Transverse colon (tissue), 4 donors: ENCODE measurements at places on chromosomes 4 and X.
A peak's percentile ranks its signal among the peaks of the same experiment; 100 is the strongest.

- DNase-seq = no peak
Measured at GRCh38 chrX:22690116-22690515, 309.6 kb upstream of the DDX53 start.

GRCh38 chr4:1053080-1053661 is 41.7 kb downstream of the FGFRL1 start:
- DNase-seq = no peak

- DNase-seq = no peak
Measured at GRCh38 chrX:108264376-108264775, 172.8 kb downstream of the ATG4A start.

DNA sequence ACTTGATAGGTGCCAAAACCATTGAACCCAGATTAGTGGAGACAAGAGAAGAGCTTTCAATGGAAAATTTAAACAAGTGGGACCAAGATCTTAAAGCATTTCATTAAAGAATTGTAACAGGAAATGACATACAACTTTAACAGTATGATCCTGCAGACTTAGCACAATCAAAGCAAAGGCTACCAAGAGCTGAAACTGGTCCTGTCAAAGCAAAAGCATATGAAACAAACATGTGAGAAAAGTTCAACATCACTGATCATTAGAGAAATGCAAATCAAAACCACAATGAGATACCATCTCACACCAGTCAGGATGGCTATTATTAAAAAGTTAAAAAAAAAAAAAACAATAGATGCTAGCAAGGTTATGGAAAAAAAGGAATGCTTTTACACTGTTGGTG is 425.6 kb downstream of the IL1RAPL1 start:
- DNase-seq = no peak

- DNase-seq = no peak
Measured at GRCh38 chr4:3868211-3869173, 102.3 kb downstream of the ADRA2C start.

DNA sequence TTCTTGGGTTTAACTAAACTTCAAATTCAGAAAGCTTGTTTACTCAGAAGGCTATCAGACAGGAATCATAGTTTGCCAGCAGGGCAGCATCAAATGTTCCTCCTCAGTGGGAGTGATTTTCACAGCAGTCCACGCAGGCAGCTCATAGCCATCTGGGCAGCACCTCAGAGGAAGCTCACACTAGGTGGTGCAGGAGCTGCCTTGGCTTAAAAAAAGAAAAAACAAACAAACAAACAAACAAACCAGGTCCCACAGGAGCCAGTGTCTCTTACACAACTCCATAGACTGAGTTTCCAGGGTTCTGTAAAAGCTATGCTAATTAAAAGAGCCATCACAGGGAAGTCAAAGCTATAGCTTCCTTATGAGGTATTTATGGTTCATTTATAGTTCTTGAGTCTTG is 10.5 kb upstream of the KLHL5 start:
- DNase-seq = no peak

- DNase-seq = no peak
Measured at GRCh38 chr4:46874811-46875210, 34.2 kb downstream of the COX7B2 start.

DNA sequence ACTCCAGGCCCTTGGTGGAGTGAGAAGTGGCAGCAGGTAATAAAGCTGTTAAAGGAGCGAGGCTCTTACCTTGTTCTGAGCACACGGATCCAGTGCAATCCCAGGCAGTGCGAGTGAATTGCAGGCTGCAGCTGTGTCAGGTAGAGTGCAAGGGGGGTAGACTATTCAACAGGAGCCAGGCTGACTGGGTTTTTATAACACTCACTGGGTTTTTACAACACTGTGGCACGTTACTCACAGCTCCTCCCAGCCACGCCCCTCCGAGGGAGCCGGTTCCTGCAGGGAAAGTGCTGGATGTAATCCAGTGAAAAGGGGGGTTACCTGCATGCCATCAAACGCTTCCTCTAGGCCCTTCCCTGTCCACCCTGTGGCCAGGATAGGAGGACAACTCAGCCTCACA is 358 bp downstream of the FGFBP1 start:
- peak; percentile 91 for DNase-seq

DNA sequence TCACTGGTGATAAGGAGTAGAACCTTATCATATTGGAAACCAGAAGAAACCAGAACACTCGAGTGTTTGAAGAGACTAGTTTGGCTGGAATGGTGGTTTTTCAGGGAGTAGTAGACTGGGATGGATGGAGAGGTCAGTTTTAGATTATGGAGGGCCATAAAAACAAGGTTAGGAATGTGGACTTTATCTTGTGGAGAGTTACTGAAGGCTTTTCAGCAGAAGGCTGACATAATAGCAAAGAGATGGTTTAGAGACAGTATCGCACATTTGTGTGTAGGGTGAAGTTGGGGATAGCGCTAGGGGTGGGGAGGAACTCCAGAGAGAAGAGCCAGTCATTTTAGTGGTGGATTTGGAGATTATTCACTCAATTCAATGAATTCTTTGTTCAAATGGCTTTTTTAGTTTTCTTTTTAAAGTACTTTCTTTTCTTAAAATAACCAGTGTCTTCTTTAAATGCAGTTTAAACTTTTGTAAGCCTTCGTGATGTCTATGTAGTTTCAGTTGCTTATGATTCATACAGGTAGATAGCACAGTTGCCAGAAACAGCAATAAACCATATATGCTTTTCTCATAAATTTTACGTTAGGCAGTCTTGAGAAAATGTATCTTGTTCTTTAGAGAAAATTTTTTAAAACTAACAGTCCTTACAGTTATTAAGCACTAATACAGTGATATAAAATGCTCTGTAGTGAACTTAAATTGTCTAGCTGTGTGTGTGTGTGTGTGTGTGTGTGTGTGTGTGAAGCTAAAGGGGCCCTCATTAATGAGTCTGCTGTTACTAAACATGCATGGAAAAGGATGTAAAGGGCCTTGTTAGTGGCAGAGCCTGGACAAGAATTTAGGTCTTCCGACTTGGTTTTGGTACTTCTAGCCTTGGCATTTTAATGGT is 3.8 kb downstream of the ARHGAP10 start:
- DNase-seq = no peak

- DNase-seq = no peak
Measured at GRCh38 chr4:15557786-15558550, 88.3 kb downstream of the CC2D2A start.

DNA sequence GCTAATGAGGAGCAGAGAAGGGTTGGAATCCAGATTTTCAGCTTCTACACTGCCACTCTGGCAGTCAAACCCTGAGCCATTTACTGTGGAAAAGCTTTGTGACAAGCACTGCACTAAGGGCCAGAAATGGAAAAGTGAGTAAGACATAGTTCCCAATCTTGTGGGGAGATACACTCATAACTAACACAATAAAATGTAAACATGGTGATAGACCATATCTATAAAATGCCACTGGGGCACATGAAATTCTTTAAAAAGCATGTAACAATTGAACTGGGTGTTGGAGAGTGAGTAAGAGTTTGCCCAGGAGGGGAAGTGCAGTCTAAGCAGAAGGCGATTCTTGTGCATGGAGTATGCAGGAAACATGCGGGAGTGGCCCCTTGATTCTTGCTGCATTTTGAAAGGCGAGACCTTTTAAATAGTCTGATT is 32.0 kb upstream of the ANXA5 start:
- DNase-seq = no peak

GRCh38 chr4:154781126-154781982 is at the start of gene RBM46:
Gene RBM46 (plus strand): TSS chr4:154781272. CDS start chr4:154796753, 15,481 bp downstream.
- DNase-seq = no peak
